ENCODE measurements at places on chromosomes 2 and 18.

DNA sequence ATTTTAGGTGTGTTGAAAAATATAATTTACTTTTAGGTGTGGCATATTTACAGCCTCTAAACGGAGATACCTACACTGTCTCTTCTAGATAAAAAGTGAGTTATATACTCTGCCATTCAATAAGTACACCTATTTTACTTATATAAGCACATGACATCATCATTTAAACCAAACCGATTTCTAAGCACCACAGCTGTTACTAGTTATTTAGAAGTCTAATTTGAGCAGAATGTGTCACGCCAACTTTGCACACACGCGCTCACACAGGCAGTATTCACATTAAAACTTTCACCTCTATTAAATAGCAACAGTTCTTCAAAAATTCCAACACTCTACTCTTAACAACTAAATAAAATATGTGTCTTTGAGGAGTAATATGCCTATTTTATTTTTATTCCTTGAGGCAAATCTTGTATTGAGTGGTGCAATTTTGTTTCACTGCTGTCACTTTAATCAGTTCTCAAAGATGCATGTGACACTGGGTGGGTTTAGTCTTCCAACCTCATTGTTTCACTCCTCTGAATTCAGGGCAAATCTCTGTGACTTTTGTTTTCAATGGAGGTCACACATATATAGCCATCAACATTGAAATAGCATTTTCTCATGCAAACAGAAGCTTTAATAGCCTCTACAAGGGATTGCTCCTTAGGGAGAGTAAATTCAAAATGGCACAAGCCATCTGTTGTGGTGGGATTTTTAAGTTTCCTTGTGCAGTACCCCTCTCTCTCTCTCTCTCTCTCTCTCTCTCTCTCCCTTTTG is 721.0 kb downstream of the PLCL1 start:
- DNase-seq, result no peak

DNA sequence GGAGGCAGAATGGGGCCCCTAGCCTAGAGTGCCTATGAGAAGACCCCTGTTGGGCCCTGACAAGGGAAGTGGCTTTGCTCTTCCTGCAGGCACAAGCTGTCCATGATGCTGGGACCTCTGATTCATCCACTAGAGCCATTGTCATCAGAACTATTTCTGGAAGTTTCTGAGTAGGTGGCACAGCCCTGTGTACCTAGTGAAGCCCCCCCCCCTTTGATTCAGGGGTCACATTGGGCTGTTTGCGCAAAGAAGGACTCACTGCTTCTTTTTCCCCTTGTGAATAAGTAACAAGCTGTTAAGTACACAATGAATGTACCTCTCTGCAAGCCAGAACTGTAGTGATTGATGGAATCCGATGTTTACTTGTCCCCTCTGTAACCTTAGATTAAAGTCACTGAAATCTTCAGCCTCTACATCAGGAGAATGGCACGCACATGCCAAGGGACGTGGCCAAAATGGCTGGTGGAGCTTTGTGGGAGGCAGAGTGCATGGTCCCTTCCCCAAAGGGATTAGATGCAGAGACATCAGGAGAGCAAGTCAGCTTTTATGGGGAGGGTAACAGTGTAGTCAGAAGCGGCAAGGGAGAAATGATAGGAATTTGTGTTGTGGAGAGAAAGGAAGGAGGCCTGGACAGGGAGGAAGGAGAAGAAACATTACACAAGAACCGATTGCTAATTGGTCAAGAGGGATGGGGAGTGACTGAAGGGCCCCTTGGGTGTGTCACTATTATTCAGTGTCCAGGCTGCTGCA is 267.6 kb upstream of the RAB12 start:
- DNase-seq, result no peak

- DNase-seq, result no peak
Measured at GRCh38 chr2:210606001-210606400, 49.6 kb downstream of the CPS1 start.

DNA sequence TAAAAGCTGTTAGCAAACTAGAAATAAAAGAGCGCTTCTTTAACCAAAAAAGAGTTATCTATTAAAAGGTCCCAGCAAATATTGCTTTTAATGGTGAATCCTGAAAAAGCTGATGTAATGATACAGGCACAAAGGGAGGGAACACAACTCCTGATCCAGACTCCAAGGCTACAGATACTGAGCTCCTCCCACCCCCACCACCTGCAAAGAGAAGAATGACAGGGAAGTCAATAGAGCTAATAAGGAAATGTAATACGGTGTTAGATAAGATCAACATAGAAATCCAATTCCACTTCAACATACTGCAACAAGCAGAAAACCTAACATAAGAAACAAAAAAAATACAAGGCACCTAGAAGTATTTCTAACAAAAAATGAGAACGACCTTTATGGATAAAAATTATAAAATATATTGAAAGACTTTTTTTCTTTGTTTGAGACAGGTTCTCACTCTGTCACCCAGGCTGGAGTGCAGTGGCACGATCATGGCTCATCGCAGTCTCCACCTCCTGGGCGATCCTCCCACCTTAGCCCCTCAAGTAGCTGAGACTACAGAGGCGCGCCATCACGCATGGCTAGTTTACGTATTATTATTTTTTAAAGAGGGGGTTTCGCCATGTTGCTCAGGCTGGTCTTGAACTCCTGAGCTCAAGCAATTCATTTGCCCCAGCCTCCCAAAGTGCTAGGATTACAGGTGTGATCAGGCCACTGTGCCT is 192.2 kb downstream of the HDAC4 start:
- DNase-seq, result no peak

GRCh38 chr2:144477957-144478311 is 42.0 kb downstream of the ZEB2 start:
- no peak for DNase-seq

GRCh38 chr2:118133916-118134315 is 45.6 kb downstream of the INSIG2 start:
- no peak for DNase-seq

DNA sequence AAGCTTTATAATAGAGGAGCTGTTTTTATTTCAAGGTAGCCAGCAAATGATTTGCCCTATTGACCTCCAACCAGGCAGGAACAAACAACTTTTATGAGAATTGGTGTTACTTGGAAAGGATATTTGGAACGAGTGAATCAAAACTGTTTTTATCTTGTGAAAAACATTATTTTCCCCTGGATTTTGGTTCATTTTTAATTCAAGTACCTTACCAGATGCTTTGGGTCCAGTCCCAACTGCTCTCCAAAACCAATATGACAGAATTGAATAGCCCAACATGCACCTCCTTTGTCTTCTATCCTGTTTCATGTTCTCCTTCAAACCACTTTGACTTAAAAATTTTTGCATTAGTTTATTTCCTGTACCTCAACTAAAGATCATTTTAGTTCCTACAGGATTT is 178.6 kb upstream of the RBMS1 start:
- DNase-seq, result no peak

- peak; percentile 73 for DNase-seq
Measured at GRCh38 chr18:70288851-70289328, at the start of gene SOCS6. SOCS6 (plus strand) TSS chr18:70289045; CDS start chr18:70324669, 35,624 bp downstream.

- no peak for DNase-seq
Measured at GRCh38 chr2:14831458-14831857, 198.9 kb downstream of the LRATD1 start.

- DNase-seq, result no peak
Measured at GRCh38 chr2:99636144-99637034, 146.6 kb upstream of the REV1 start.

GRCh38 chr18:31042084-31042405 is 497 bp downstream of the DSC3 start:
- no peak for DNase-seq

GRCh38 chr18:65754121-65754520 is 3.3 kb downstream of the CDH7 start:
- DNase-seq, result no peak

DNA sequence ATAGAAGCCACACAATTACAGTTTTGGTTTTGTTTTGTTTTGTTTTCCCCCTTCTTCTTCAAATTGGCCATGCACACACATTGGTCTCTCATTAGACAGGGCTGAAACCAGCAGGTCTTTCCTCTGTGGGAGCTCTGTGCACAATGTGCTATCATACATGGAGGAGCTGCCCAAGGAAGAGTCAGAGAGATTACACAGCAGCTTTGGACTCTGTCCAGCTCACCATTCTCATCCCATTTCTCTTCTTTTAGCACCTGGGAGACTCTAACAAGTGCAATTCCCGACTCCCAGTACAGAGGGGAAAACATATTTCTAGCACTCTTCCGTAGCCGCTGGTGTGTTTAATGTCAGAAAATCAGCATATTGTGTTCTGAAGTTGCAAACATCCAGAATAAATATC is 29.4 kb downstream of the POU3F3 start:
- DNase-seq, result no peak

GRCh38 chr2:133231264-133231663 is 337.0 kb downstream of the NCKAP5 start:
- DNase-seq, result no peak

DNA sequence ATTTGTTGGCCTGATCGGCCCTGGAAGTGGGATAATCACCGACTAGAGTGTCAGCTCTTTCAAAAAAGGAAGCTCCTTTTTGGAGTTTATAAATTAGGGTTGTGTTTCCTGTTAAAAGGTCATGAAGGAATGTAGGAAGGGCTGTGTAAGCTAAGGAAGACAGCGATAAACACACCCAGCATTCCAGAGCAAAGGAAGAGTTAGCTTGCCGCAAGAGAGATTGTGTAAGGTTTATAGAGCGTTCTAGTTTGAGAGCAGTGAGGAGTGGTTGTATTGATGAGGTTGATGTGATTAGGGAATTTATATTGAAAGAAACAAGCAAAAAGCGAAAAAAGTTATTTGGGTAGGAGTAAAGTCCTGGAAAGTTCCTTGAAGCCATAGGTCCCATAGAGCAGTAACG is 3.5 kb upstream of the ILKAP start:
- no peak for DNase-seq

- DNase-seq, result no peak
Measured at GRCh38 chr2:71620116-71620515, 166.8 kb downstream of the DYSF start.

DNA sequence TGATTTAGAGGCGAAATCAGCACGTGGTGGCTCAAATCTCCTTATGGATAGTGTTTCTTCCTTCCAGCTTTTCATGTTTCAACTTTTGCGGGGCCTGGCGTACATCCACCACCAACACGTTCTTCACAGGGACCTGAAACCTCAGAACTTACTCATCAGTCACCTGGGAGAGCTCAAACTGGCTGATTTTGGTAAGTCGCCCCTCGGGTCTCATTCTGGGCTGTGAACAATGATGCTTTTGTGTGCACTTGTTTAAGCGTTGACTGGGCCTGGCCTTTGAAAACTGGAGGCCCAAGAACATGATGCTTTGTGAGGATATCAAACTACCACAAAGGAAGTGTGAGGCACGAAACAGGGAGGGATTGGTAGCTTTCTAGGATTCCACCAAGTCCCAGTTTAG is 27.4 kb downstream of the CDK15 start:
- DNase-seq, result no peak

DNA sequence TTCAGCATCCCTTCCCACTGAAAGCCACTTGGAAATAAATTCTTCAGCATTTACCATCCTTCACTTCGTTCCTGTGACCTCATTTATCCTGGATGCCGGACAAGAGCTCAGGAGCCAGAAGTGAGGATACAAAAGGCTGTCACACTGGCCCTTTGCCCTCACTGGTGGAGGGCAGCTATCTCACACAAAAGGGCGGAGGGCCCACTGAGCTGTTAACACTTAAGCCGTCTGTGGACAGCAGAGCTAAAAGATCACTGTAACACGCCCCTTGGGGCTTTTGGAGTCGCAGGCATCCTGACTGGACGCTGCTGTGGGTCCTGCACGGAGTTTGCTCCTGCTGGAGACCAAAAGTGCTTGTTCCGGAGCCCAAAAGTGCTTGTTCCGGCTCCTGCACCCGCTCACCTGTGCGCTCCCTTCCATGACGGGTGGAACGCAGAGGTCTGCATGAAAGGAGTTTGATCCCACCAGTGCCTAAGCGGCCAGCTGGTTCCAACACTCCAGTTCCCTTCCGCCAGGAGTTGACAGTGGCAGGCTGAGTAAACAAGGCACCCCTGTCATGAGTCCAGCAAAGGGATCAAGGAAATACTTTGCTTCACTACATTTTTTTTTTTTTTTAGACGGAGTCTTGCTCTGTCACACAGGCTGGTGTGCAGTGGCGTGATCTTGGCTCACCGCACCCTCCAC is 572.0 kb upstream of the LINC00305 start:
- DNase-seq, result no peak

GRCh38 chr18:36737316-36737715 is 91.5 kb downstream of the TPGS2 start:
- DNase-seq, result no peak

DNA sequence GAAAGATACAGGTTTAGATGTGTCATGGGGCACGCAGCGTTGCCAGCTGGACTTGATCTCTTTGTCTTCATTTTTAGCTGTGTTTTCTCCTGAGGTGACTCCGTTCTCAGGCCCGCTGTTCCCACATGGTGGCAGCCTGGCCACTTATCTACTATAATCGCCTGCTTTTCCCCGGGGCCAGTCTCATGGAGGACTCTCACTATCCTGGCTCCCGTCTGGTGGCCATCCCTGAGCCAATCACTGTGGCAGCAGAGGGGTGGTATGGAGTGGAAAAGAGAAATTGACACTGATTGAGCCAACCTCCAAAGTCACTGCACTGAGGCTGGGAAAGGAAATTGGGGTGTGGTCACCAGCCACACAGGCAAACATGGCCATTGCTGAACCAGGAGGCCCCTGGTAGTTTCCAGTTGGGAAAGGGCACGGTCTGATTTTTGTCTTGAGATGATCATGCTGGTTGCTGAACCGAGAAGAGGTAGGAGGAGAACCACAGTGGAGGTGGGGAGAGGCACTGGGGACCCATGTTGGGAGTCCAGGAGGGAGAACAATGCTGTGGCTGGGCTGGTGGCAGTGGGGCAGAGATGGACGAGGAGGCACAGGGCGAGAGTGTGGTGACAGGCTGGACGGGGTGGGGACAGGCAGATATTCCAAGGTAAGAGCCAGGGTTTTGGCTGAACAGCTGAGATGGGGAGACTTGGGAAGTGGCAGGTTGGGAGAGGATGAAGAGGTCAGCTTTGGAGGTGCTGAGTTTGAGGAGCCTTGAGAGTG is 45.6 kb downstream of the KCNIP3 start:
- DNase-seq, result no peak

DNA sequence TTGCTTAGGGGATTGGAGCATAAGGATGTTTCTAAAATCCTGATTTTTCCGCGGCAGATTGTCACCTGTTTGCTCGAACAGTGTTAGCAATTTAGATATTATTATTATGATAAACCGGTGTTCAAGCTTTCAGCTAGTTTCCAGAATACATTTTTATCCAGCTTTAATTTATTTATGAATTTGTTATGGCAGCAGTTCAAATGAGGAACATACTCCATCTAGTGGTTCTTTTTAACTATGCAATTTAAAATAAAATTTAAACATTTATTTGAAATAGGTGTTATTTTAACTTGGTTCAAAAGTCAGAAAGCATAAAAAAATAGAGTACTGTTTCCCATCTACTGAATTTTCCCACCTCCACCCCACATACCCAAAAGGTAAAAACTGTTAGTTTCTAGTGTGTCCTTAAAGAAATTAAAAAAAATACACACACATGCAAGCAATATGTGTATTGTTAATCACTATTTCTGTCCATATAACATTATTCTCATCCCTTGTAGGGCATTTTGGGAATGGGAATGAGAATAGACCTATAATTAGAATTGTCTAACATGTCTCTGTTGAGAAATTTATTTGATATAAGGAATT is 23.2 kb downstream of the ACOXL start:
- no peak for DNase-seq
